Progenitor cell of endocrine pancreas (in vitro differentiated cells): ENCODE measurements at places on chromosomes 6 and 20.

DNA sequence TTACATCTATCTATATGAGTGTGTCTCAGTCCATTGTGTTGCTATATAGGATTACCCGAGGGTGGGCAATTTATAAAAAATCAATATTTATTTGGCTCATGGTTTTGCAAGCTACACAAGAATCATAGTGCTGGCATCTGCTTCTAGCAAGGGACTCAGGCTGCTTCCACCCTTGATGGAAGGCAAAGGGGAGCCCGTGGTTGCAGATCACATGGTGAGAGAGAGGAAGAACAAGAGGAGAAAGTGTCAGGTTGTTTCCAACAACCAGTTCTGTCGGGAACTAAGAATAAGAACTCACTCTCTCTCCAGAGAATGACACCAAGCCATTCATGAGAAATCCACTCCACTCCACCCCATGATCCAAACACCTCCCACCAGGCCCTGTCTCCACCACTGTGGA, 48.2 kb upstream of the TENT5A start:
- no peak for DNase-seq

DNA sequence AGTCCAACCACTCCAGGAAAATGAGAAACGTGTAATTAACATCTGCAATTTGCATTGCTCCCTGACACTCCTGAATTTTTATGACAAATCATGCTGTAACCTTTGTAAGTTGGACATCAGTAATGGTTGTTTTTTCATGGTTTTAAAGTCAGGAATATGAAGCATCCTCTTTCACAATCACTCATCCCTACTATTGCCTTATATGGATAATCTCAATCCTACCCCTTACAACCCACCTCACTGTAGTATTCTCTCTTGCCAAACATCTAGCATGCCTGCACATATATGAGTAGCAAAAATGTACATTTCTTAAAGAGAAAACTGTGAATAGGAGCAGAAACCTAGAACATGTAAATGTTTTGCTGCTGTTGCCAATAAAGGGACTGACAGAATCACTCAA, 729.5 kb downstream of the KIF16B start:
- no peak for DNase-seq

DNA sequence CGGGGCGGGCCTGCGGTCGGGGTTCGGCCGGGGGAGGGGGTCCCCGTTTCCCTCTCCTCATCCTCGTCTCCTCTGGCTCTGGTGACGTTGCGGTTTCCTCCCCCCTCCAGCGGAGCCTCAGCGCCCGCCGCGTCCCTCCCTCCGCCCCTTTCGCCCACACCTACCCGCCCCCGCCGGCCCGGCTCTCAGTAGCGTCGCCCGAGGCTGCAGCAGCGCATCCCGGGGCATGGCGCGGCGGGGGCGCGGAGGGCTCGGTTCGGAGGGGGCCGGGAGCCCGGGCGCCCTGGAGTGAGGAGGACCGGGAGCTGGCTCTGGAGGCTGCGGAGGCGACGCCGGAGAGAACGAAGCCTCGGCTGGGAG, at the start of gene DSE:
DSE (plus strand) TSS at position 188 of the 360 bp plus-strand sequence. CDS start 28,304 bp downstream, outside the sequence.
- peak; percentile 59 for DNase-seq

- no peak for DNase-seq
Observed at GRCh38 chr20:19137641-19138040, 74.8 kb upstream of the SLC24A3 start.

DNA sequence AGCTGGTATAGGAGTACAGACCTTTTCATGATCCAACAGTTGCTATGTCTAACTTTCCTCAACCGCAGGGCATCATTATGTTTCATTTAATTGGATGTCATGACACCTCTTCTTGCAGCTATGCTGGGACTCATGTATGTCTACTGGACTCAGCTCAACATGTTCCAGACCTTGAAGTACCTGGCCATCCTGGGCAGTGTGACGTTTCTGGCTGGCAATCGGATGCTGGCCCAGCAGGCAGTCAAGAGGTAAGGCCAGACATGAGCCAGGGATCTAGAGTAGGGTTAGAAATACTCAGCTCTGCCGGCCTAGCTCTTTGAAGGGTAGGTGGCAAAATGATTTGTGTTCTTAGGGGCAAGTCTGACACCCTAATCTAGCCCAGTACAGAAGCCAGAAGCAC, 25.2 kb downstream of the GHRH start:
- DNase-seq: no peak

GRCh38 chr6:111523484-111524167, 40.6 kb upstream of the REV3L start:
- DNase-seq: no peak

DNA sequence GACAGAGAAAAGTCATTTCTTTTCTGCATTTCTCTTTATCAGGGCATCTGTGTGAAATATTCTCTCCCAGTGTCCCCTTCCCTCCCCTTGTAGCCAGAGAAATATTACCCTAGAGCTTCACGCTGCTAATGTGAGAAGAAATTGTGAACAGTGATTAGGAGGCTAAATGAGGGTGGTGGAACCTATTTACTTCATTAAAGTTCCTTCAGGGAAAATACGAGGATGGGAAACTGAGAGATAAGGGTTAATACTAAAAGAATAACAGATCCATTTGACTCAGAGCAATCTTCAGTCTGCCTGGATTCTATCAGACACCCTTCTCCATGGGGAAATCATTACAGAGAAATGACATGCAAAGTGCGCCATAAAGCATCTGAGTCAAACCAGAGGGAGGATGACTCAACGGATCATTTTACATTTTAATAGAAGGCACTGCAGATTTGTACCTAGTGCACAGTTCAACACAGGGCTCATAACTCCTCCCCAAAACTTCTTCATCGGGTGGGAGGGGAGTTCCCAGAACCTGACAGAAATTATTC, 131.3 kb downstream of the GJA10 start:
- DNase-seq: no peak

GRCh38 chr6:142783499-142783898, 161.5 kb downstream of the HIVEP2 start:
- DNase-seq: no peak

DNA sequence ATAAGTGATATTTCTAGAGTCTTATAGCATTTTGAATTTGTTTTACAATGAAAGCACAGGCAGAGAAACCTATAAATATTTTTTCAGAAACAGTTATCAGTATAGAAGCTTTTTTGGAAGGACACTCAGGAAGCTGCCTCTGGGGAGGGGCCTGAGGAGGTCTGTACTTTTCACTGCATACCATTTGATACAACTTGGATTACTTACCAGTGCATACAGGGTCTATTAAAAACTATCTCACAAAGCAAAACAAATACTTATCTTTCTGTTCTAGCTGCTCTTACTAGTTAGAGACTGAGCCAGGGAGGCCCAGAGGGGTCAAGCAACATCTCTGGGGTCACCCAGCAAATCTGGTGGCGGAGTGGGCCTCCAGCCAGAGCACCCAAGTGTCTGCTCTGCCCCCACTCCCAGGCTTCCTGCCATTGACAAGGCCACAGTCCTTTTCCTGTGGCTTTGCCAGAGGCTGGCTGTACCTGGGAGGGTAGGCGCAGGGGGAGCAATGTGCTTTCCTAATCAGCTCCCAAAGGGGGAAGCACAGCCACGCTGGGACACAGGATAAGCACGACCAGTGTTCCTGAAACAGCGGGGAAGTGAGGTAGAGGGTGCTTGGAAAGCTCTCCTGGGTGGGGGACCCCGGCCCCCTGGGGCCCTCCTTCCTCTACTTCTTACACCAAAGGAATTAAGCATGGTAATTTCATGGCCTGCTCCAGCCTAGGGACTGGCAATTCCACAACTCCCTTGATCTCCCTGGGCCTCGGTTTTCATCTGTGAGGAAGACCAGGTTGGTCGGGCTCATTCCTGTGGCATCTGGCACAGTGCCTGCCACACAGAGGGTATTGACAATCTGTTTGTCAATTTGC, 7.8 kb downstream of the TCF15 start:
- DNase-seq: no peak

DNA sequence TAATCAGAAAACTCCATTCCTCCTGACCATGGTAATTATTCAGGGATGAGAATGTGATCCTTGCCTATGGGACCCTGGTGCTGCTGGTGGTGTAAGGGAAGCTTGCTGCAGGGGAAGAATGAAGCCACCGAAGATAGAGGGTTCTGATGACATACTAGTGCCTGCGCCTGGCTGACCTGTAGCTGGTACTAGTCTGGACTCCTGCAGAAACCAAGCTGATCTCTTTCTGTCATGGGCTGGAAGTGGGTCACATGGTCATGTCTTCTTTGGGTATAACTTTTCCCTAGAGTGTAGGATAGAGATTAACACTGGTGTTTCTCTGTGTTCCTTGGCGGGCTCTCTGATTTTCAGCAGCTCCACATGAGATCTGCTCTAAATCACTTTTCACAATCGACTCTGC, 8.6 kb upstream of the SLC4A11 start:
- no peak for DNase-seq

DNA sequence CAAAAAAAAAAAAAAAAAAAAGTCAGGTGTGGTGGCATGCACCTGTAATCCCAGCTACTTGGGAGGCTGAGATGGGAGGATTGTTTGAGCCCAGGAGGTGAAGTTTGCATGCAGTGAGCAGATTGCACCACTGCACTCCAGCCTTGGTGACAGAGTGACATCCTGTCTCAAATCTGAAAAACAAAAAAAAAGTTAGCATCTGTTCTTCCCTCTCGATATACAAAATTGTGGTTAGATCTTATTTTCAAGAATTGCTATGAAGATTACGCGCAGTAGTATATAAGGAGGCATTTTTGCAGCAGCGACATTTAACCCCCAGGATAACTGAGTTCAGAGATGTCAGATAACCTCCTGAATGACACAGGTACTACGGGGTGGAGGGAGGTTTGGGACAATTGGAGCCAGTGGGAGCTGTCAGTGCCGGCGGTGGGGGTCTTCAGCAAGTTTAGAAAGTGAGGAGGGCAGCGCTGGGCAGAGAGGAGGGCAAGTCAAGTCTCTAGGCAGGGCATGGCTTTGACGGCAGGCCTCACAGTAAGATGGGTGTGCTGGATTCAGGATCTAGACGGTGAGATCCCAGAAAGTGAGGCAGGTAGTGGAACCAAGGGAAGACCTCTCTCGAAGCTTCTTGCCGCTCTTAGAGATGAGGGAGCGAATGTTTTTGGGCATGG, 26.2 kb upstream of the MRPS18A start:
- DNase-seq: no peak

- DNase-seq: peak; percentile 61
Observed at GRCh38 chr6:30326526-30327231, at the start of gene TRIM39. TRIM39 (plus strand) TSS chr6:30326927; CDS start chr6:30329318, 2,391 bp downstream.

GRCh38 chr6:2973676-2974075, 2.3 kb upstream of the SERPINB6 start:
- DNase-seq: no peak

DNA sequence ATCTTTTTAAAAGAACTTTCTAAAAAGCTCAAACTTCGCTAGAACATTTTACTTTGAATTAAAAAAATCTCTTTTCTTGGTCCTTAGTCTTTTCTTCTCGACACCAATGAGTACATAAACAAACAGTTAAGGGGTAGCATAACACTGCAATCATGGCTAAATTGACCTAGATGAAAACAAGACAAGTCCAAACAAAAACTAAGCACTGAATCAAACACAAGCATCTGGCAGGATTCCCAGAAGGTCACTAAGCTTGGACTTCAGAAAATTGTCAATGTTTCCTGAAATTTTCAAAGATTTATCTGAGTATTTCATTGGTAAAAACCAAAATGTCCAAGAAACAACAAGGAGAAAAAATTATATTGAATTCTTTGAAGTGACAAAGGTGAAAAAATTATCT, 5.0 kb downstream of the COL21A1 start:
- no peak for DNase-seq

DNA sequence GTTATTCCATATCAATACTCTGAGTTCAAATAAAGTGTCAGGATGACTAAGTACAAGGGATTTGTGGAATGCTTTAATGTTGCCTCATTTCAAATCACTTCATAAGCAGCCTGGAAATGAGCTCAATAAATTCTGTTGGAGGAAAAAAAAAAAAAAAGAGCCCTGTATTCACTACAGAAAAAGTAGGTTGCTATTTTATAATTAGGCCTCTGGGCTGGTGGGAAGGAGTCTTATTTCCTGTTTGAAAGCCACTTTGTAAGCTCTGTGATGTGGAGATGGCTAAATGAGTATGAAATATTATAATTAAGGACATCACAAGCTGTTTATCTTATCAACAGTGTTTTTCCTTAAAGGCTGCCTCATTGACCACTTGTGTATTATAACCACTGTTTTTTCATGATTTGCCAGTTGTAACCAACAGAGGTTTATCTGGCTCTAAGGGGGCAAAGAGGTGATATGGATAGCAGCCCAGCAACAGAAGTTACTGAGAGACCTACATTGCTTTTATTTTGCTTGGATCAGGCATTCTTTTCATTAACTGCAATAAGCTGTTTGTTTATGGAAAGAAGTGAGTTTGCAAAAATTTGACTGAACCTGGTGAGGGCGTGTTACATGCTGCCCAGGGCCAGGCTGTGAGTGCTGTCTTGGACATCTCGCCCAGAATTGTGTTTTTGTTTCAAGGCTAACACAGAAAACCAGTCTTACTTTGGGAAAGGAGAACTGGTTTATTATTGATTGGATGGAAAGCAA, 563.3 kb upstream of the MAP3K7 start:
- no peak for DNase-seq

- DNase-seq: no peak
Observed at GRCh38 chr6:47811443-47811842, 29.6 kb downstream of the OPN5 start.

DNA sequence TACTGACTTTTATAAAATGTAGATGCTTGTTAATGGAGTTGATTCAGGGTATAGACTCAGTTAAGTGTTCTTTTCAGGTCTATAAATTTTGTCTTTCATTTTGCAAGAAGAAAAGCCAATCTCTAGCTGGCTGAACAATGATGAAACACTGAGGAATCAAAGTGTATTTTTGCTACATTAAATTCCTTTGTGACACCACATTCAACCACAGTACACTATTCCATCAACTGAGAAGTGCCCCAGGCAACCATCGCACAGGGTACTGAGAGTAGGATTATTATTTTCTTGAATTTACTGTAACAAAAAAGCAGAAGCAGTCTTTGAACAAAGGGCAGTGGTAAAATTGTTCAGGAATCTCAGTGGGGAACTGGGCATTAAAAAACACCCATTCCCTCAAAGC, 83.6 kb downstream of the PREP start:
- DNase-seq: no peak

DNA sequence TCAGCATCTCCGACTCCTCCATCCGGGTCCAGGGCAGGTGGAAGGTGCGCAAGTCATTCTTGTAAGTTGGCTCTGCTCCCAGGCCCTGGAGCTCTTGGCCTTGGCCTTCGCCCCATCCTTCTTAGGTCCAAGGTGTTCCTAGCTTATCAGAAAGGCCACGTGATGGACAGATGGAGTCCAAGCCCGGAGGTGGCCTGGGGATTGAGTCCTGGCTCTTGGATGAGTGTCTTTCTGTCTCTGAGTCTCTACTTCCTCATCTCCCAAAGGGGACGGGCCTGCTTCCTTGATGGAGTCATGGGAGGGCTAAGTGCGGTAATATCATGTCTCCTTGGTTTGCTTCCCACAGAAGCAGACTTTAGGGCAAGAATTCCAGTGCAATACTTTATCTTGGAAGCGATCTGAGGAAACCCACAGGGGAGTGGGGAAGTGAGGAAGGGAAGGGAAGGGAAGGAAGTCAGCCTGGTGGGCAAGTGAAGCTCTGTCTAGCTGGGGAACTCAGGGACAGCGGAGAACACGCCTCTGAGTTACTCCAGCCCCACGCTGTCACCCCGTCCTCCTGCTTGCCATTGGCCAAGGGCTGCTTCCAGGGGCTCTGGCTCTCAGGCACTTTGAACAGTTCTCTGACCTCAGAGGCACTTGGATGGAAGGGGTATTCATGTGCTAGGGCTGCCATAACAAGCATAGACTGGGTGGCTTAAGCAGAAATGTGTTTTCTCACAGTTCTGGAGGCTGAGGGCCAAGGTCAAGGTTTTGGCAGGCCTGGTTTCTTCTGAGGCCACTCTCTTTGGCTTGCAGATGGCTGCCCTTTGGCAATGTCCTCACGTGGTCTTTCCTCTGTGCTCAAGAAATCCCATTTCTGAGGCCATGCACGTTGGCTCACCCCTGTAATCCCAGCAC, 4.8 kb downstream of the LBP start:
- DNase-seq: no peak
